8988T (cell line): ENCODE measurements at places on chromosomes 13 and 19.
A peak's percentile ranks its signal among the peaks of the same experiment; 100 is the strongest.

DNA sequence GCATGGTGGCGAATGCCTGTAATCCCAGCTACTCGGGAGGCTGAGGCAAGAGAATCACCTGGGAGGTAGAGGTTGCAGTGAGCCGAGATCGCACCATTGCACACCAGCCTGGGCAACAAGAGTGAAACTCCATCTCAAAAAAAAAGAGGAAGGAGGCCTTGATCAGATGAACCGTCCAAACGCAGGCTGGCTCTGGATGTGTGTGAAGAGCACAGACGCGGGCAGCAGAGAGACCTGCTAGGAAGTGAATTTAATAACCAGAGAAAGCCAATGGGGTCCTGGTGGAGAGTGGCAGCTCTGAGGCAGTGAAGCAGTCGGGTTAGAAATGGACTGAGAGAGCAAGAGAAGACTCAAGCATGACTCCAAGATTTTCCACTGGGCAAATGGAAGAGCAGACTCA, 136.5 kb downstream of the RNF17 start:
- DNase-seq, result no peak

DNA sequence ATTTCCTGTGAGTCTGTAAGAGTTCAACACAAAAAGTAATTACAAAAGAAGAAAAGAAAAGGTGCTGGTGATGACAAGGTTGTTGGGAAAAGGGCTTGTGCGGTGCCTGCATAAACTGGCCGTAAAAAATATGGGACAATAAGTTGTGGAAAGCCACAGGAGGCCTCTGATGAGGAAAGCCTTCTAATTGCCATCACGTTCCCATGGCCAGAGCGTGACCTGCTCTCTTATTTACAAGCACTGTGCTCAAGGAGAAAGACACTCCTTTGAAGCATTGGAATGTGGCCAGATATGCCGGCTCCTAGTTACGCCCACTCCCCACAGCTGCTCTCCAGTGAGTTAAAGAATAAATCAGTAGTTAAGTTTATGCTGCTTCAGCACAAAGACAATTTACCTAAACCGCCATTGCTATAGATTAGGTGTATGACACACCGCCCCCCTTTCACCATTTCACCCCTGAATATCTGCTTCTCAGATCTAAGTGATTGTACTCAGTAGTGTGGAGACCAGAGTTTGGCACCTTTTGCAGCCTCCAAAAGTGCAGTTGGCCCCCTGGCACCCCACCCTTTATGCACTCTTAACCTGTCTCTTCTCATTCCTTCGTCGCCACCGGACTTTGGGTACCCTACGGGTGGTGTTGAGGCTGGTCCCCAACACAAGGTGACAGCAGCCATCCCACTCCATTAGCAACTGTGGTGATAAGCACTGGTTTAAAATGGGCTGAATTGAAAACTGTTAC, 8.1 kb upstream of the PGLYRP1 start:
- DNase-seq, result no peak

GRCh38 chr19:17974551-17974950, 7.6 kb downstream of the KCNN1 start:
- DNase-seq, result no peak

- DNase-seq, result no peak
Observed at GRCh38 chr19:39372941-39373340, 18.0 kb downstream of the PAF1 start.

DNA sequence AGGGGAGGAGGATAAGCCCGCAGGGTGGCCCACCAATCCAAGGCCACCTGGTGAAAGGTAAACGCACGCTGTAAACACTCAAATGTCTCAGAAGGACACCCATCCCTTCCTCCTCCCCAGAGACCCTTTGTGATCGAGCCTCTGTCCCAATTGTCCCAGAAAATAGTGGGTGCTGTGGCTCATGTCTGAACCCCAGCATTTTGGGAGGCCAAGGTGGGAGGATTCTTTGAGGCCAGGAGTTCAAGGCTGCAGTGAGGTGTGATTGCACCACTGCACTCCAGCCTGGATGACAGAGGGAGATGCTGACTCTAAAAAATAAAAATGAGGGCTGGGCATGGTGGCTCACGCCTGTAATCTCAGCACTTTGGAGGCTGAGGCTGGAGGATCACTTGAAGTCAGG, 3.1 kb upstream of the ABHD17A start:
- DNase-seq, result peak; percentile 6
